K562 (cell line): ENCODE measurements at places on chromosomes 1 and 21.

DNA sequence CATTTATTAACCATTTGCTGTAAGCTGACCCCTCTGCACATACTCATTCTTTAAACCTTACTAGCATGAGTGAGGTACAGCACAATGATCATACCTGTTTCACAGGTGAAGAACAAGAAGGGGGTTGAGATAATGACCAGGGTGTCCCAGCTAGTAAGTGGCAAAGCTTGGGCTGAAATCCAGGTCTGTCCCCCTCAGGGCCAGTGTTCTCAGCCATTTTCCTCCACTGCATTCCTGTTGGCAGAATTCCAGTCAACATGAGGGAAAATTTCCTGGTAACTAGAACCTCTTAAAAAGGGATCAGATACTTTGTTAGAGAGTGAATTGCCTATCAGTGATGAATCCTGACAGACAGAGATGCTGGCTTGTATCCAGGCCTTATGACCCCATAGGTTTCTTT lies 48.1 kb downstream of the SPATA46 start:
- DNase-seq = no peak

GRCh38 chr1:18670121-18670867 lies 39.6 kb downstream of the PAX7 start:
- DNase-seq = no peak

DNA sequence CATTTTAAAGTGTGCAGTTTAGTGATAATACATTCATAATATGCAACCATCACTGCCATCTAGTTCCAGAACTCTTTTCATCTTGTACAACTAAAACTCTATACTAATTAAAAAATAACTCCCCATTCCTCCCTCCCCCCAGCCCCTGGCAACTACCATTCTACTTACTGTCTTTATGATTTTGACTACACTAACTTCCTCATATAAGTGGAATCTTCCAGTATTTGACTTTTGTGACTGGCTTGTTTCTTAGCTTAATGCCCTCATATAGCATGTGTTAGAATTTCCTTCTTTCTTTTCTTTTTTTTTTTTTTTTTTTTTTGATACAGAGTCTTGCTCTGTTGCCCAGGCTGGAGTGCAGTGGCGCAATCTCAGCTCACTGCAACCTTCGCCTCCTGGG lies 1.4 kb upstream of the NVL start:
- no peak for DNase-seq

DNA sequence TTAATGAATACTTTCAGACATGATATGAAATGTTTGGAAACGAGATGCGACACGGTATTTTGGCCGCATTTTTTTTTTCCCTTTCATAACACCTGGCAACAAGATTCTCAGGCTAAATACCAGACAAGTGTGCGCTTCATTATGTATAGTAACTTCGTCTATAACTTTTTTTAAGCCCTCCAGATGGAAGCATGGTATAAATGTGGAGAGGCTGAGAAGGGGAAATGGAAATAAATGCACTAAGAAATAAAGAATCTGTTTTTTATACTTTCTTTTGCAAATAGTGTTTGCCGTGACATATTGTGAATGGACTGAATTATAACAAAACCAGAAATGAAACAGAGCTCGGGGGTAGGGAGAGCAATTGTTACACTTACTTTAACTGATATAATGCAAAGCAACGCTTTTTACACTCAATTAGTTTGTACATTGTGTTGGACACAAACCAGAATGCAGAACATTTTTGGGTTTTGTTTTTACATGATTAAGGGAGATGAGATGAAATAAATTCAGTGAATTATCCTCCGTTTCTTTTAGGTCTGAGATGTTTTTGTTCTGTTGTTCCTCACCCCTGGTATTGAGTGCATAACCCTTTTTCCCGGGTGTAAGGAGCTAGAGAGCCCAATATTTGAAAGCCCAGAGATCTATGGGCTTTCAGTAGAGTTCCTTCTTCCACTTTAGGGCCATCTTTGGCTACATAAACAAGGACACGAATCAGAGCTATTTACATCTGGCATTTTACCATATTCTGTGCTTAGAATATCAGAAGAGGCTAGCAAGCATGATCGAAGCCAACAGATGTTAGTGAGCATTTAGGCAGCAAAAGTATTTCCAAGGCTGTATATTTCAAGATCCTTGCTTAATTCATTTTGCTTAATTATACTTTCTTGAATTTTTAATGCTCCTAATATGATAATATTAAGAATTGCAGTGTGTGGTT lies 478.0 kb downstream of the CAMTA1 start:
- no peak for DNase-seq

- no peak for DNase-seq
These were observed 286.6 kb downstream of the COL11A1 start for GRCh38 chr1:102821707-102822106.

- DNase-seq = no peak
These were observed 570 bp upstream of the VASH2 start for GRCh38 chr1:212949771-212950170.

- DNase-seq = no peak
These were observed 97.8 kb upstream of the ADGRL2 start for GRCh38 chr1:81702903-81703302.

- DNase-seq = no peak
These were observed 7.6 kb downstream of the LAPTM5 start for GRCh38 chr1:30749691-30750583.

DNA sequence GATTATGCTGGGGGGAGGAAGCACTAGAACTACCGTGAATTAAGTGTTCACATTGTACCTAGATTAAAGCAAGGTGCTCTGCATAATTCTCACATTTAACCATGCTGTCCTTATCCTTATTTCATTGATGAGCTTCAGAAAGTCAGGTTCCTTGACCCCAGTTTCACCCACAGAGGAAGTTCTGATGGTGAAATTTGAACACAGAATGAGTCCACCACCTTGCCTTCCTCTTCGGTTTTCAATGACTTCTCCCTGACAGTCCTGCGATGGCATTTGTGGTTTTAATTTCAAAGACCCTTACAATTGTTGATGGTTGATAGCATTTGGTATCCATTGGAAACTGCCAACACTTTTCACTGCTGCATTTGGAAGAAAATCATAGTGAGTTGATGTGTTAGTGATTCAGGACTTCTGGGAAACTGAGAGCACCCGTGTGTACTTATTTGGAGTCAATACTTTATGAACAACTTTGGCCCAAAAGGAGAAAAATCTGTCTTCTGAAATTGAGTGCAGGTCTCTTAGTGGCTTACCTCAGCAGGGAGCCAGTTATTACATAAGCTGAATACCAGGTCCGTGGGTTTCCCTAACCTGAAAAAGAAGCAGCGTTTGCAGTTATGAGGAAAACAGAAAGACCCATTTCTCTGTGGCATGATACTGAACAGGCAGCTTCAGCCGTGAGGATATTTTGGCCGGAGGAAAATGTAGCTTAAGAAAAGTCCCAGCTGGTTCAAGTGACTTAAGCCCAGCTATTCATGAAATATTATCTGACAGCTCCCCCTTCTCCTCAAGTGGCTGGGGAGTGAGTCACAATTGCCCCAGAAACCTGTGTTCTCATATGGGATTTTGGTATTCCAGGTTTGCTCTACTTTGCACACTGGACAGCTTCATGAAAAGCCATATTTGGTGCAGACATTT lies 47.5 kb downstream of the ROR1 start:
- DNase-seq = no peak

GRCh38 chr1:24695202-24695974 lies 49.9 kb upstream of the CLIC4 start:
- no peak for DNase-seq

GRCh38 chr1:21034725-21035628 lies 141.7 kb downstream of the EIF4G3 start:
- no peak for DNase-seq

DNA sequence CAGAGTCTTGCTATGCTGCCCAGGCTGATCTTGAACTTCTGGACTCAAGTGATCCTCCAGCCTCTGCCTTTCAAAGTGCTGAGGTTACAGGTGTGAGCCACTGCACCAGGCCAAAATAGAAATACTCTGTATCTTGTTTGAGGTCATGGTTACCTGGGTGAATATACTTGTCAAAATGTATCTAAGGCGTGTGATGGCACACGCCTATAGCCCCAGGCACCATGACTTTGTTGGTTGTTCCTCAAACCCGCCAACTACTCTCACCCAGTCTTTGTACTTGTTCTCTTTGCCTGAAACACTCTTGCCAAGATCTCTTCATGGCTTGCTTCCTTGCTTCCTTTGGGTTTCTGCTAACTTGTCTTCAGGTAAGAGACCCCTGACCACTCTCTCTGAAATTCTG lies 38.0 kb upstream of the RGS5 start:
- DNase-seq = no peak

DNA sequence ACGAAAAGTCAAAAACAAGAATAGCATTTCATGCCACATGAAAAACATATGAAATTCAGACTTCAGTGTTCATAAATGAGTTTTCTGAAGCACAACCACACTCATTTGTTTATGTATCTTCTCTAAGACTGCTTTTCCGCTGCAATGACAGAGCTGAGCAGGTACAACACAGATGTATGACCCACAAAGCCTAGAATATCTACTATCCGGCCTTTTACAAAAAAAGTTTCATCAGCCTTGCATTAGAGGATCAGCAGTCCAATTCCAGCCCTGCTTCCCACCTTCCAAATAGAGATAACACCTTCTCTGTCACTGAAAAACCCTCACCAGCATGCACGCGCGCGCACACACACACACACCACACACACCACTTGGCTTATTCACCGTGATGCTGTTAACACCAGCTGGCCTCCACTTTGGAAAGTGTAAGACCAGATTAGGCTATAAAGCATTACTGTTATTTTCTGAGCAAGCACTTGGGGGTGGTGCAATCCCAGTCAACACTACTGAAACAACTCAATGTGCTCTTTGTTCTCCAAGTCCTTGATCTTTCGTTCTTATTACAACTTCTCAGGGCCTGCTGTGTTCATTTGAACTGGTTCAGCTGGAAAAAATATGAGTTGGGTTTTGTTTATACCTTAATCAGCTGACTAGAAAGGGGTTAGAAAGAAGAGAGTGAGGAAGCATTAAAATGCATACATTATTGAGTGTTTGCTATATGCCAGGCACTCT lies 90.0 kb downstream of the GLUL start:
- peak; percentile 87 for DNase-seq

- DNase-seq = no peak
These were observed 2.8 kb upstream of the C1orf162 start for GRCh38 chr1:111471012-111471411.

- DNase-seq = no peak
These were observed 9.8 kb downstream of the EDN2 start for GRCh38 chr1:41474490-41475271.

DNA sequence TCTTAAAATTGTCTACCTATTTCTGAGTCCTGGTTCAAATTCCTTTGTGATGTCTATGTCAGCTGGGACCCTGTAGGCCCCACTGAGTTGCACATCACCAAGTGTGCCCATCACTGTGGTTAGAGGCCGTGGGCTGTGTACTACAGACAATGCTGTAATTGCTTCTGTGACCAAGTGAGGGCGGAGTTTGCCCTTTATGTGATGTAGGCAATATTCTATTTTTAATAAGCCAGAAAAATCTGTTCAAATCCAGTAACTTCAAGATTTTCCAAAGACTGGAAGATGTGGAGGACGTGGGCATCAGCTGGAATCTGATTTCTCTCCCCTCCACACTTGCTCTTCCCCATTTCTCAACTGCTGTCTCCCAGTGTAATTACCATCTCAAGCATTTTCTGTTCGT lies 215.4 kb downstream of the PBX1 start:
- DNase-seq = no peak

- no peak for DNase-seq
These were observed 35.9 kb downstream of the CD46 start for GRCh38 chr1:207787776-207788175.

DNA sequence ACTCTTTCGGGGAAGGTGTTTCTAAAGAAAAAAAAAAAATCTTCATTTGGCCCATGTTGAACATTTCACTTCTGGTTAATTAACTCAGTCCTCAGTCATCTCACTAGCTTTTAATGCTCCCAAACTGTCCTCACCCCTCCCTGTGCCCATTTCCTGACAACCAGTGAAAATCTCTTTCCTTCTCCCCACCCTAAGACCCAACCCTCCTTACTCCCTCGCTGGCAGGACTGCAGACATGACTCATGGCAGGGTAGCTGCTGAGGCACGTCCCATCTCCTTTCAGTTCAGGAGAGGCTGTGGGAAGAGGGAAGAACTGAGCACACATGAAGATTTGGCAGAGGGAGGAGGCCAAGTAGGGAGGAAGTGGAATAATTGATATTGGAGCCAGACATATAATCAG lies 12.6 kb downstream of the PKP1 start:
- DNase-seq = no peak

DNA sequence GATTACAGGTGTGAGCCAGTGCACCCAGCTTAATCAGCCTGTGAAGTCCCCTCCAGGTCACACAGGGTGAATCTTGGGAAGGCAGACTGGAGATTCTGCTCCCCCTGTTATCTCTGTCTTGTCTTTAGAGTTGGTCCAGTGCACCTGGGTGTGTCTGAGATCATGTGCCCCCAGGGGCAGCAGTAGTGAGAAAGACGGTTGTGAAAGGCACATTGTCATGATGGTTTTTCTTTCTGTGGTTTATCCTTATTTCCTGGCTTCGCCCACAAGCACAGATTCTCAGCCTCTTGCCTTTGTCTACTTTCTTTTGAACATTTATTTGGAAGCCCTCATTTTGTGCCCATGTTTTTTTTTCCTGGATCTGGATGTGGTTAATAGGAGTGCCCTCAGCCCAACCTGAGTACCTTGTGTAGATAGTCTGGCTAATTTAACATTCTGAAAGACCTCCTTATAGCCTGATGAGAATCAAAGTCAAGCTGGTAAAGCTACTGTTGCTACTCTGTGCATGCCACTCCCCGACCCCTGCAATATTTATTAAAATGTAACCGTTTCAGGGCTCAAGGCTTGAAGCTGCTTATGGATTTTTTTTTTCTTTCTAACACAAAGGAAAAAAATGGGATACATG lies 23.7 kb downstream of the UCK2 start:
- DNase-seq = no peak

DNA sequence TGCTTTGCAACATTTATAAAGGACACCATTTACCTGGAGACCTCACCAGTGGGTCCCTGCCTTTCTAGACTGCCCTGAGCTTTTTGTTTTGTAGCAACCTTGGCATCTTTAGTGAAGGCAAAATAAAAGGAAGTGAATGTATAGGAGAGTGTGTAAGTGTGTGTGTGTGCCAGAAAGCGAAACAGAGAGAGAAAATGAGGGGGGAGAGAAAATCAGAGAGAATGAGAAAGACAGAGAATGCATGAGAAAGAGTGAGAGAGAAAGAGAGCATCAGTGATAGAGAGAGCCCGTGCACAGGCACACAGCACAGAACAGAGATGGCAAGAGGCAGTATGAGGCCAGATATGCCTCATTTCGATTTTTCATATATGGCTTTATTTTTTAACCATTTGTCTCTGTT lies 57.5 kb downstream of the HSD3B1 start:
- DNase-seq = no peak

DNA sequence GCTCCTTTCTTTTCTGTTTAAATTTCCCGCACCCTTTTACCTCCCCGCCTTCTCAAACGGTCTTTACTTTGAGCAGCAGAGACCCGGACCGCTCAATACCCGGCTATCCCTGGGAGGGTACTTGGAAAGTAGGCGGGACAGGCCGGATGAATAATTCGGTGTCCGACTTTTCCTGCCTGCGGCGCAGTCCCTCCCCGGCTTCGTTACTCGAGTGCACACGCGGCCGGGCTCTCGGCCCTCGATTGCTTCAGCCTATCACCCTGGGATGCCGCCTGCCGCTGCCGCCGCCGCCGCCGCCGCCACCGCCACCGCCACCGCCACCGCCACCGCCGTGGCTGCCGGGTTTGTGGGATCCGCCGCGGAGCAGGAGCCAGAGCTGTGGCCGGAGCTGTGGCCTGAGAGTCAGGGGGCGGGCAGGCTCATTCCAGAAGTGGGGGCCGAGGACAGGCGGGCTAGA lies 382 bp upstream of the RASAL2 start:
- peak; percentile 94 for DNase-seq
